ENCODE measurements at places on chromosomes 7 and 10. TPM values are rescaled to one million over a fixed set of nuclear protein-coding genes. Genes with fewer than 3 reads are reported as not detected.

The UPK3B gene
- 3.0 TPM for total RNA-seq

The CALHM1 gene
- total RNA-seq, result 0.93 TPM

The PBLD gene
- 1.2 TPM for total RNA-seq

The FOXI2 gene
- total RNA-seq, result 1.1 TPM

The TMEM176B gene
- 0.47 TPM for total RNA-seq

The CYP2C8 gene
- 4.1 TPM for total RNA-seq

The PVRIG gene
- not detected for total RNA-seq

The PAXIP1 gene
- total RNA-seq, result 36.9 TPM

The FGFR2 gene
- total RNA-seq, result 106 TPM

The ARHGEF5 gene
- 27.3 TPM for total RNA-seq

The NPFFR1 gene
- 0.08 TPM for total RNA-seq

The KCNH2 gene
- 14.7 TPM for total RNA-seq

The ELOVL3 gene
- total RNA-seq, result not detected

The GPRIN2 gene
- 28.5 TPM for total RNA-seq

DNA sequence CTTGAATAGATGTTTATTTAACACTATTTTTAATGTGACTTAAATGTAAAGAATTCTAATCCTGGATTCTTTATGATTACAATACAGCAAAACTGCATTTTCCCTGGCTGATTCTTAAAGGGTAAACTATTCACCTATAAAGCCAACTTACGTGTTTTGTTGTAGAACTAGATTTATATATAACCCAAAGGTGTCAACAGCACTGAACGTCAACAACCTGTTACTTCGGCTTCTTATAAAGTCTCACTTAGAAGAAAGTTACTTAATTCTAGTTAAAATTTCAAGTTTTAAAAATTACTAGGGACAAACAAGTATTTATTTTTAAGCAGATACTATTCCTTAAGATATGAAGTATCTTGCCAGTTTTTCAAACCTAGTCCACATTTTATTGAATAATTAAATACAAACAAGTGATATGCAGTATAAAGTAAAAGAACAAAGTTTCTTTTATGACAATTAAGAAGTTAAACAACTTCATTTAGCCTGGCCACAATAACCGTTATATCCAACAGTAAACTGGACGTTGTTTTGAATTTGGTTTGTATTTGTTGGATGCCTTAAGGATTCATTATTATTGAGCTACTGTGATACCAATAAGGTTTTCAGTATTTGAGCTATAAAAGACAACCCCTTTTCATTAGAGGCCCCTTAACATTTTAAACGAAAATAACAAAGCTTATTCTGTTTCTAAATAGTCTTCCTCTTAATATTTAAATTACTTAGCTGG lies 83.1 kb downstream of the SNX10 start:
- DNase-seq, result no peak

- no peak for DNase-seq
These were observed 501.0 kb upstream of the GALNT17 start for GRCh38 chr7:70630818-70631457.

DNA sequence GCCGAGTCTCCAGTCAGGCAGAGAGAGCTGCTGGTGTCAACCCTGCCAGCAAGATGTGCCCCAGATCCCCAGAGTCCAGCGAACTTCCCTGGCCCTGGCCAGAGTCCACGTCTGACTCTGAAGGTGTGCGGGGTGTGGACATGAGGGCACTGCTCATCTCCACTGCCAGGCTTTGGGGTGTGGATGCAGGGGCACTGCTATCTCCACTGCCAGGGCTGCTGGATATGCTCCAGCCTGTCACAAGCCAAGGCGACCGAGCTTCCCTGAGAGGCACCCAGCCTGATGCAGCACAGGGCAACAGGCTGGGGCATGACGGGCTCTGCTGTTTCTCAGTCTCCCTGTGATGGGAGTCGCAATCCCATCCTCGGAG lies 596.8 kb downstream of the PTPRN2 start:
- DNase-seq, result no peak

GRCh38 chr7:116633131-116633988 lies 38.6 kb upstream of the MET start:
- no peak for DNase-seq

- no peak for DNase-seq
These were observed 209.1 kb downstream of the BICC1 start for GRCh38 chr10:58721601-58722281.

DNA sequence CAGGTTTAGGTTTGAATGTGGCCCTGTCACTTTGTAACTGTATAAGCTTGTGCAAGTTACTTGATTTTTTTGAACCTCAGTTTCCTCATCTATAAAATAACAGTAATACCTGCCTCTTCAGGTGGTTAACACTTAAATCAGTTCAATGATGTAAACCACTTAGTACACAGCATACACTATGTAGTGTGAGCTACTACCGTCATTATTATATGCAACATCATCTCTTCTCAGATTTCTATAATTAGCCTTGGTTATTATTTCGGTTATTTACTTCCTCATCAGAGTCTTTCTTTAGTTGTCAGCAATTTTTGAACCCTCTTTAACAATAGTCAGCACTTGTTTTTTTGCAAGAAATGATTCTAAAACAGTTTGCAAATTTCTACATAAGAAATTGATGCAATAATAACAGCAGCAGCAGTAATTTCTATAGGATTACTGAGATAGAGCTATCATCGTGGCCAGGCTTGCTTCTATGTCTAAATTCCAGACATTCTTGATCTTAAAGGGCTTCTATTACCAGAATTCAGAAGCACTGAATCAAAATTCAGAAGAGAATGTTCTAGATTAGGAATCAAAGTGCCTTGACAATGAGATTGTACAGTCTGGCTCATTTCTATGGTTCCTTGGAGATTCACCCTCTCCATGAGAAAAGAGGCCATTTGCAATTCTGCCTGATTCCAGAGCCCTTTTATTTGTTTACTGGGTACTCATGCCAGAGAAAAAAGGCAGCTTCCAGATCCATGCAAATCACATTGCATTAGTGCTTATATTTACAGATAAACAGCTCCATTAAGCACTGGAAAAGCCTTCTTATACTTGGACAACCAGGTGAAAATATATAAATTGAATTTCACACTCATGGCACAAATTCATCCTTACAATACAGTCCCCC lies 25.0 kb upstream of the WDR11 start:
- DNase-seq, result no peak

- DNase-seq, result no peak
These were observed 32.4 kb upstream of the HGF start for GRCh38 chr7:81802251-81802650.

- peak; percentile 66 for DNase-seq
These were observed 29.8 kb upstream of the VCL start for GRCh38 chr10:73968098-73968521.

GRCh38 chr10:76869931-76870330 lies 767.7 kb downstream of the KCNMA1 start:
- no peak for DNase-seq

GRCh38 chr7:137691566-137691965 lies 155.2 kb downstream of the DGKI start:
- DNase-seq, result no peak

- DNase-seq, result peak; percentile 66
These were observed 179.9 kb downstream of the PTPRN2 start for GRCh38 chr7:158407581-158408317.

DNA sequence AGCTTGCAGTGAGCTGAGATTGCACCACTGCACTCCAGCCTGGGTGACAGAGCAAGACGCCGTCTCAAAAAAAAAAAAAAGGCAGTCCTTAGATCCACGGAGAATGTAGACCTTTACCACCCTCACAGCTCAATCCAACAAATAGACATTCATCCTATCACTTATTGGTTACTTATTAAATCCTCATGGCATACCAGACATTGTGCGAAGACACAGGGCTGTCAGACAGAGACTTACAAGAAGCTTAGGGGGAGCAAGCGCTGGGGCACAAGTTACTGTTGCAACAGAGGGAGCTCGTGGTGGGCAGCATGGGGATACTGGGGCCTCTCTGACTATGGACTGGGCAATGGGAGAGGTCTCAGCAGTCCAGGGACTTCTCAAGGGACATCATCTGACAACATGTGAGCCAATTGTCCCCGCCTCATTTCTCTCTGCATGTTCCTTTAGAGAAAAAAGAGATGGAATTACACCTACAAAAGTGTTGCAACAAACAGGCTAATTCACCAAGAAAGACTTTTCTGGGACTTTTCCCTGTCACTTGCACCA lies 82.8 kb upstream of the TNS3 start:
- no peak for DNase-seq

DNA sequence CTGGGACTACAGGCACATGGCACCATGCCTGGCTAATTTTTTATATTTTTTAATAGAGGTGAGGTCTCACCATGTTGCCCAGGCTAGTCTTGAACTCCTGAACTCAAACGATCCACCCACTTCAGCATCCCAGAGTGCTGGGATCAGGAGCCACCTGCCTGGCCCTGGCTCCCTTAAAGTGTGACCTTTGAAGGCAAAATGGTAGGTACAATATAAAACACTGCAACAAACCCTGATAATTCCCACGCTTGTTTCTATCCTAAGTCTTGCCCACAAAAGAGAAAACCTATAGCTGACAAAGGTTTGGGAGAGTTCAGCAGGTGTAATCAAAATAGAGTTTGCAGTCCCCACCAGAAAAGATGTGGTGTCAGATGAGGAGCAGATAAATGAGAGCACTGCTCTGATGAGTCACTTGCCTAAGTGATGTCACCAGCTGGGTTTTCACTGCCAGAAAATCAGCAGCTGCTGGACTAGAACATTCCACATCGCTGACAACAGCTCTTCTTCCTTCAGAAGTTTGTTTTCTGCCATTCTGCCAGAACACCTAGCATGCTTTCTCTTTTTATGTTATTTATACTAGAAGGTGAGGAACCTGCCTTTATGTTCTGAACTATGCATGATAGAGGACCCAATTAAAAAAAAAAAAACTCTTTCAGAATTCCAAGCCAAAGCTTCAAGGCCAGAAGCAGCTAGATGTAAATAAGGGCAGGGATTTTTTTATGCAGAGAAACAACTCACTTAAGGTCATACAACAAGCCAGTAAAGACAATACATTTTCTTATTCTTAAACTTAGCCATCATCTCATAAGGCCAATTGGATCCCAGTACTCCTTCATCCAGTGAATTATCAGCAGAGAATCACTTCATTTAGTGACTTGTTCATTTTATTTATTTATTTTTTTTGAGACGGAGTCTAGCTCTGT lies 18.0 kb downstream of the PURB start:
- no peak for DNase-seq

GRCh38 chr10:7333961-7334641 lies 76.7 kb downstream of the SFMBT2 start:
- peak; percentile 22 for DNase-seq

- DNase-seq, result peak; percentile 53
These were observed at the start of gene NACAD for GRCh38 chr7:45088821-45089340. TSS of gene NACAD (minus strand) at chr7:45088969. CDS start at chr7:45088894, 75 bp downstream.

DNA sequence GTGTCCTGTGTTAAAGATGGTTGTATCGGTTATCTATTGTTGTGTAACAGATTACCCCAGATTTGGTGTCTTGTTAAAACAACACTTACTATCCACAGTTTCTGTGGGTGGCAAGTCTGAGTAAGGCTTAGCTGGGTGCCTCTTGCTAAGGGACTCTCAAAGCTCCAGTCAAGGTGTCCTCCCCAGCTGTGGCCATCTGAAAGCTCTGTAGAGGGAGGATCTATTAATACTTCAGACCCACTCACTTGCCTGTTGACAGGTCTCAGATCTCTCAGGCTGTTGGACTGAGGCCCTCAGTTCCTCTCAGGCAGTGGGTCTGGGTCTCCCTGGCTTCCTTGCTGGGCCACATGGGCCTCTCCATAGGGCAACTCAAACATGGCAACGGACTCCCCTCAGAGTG lies 19.6 kb downstream of the ARID5B start:
- DNase-seq, result no peak

GRCh38 chr10:128013626-128014025 lies 106.7 kb downstream of the PTPRE start:
- DNase-seq, result no peak

GRCh38 chr10:18606051-18606695 lies 45.2 kb downstream of the NSUN6 start:
- DNase-seq, result no peak

- no peak for DNase-seq
These were observed 31.8 kb downstream of the AOAH start for GRCh38 chr7:36692456-36692855.

- no peak for DNase-seq
These were observed 3.5 kb downstream of the INPP5A start for GRCh38 chr10:132541129-132541528.
